ENCODE measurements at places on chromosomes 1 and 21. TPM values are rescaled to one million over a fixed set of nuclear protein-coding genes. Genes with fewer than 3 reads are reported as not detected.

TMEM79 gene
- 0.86 TPM for total RNA-seq

GRCh38 chr1:41862384-41863221 lies 56.1 kb downstream of the HIVEP3 start:
- no peak for DNase-seq

DNA sequence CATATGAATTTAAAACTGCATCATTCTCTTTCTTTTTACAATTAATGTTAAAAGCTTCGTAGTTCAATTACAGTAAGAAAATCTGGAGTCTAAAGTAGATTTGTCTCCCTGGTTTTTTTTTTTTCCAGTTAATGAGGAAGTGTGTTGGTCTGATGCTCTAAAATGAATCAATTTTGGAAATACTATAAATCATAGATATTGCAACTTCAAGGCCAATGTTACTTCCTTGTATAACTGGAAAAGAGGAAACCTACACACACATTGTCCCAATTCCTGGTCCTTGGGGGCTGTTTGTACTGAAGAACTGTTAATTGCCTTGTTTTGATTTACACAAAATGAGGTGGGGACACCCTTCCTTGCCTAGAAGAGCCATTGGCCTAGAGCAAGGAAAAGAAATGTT lies 107.2 kb downstream of the RGS2 start:
- DNase-seq, result no peak

DNA sequence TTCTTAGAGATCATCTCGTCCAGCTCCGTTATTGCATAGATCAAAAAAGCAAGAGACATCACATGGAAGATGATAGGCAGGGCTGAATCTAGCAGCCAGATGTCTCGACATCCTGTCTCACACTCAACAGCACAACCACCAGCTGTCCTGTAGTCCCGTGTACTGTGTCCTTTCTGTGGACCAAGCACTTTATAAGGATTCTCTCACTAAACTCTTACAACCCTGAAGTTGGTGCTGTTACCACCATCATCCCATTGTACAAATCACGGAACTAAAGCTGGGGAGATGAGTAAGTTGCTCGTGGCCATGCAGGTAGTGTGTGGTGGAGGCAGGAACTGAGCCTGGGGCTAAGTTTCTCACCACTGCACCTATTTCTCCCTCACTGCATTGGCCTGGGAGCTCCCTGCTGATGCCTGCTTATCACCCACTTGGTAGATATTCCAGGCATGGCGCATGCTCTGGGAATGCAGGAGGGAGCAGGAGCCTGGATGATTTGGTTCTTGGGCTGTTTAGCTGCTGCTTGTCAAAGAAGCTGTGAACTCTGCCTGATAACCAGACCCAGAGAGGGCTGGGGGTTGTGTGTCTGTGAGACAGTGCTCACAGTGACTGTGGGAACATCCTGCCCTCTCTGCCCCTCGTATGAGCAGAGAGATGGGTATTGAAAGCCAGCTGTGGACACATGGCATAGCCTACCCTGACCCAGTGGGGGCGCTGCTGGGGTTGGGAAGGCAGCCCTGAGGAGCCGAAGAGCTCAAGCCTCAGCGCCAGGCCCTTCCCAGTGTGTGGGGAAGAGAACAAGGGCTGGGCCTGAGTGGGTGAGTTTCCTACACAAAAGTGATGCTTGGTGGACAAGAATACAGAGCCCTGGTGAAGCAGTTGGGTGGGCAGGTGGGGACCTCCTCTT lies 13.6 kb downstream of the PPFIA4 start:
- DNase-seq, result no peak

DNA sequence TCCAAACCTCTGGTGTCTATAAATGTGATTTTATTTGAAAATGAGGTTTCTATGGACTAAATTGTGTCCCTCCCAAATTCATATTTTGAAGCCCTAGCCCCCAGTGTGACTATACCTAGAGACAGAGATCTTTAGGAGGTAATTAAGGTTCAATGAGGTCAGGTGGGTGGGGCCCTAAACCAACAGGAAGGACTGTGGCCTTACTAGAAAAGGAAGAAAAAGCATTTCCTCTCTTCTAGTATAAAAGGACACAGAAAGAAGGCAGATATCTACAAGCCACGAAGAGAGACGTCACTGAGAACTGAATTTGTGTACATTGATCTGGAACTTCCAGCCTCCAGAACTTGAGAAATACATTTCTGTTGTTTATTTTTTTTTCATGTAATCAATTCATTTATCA lies 123.1 kb upstream of the RUNX1 start:
- DNase-seq, result no peak

DNA sequence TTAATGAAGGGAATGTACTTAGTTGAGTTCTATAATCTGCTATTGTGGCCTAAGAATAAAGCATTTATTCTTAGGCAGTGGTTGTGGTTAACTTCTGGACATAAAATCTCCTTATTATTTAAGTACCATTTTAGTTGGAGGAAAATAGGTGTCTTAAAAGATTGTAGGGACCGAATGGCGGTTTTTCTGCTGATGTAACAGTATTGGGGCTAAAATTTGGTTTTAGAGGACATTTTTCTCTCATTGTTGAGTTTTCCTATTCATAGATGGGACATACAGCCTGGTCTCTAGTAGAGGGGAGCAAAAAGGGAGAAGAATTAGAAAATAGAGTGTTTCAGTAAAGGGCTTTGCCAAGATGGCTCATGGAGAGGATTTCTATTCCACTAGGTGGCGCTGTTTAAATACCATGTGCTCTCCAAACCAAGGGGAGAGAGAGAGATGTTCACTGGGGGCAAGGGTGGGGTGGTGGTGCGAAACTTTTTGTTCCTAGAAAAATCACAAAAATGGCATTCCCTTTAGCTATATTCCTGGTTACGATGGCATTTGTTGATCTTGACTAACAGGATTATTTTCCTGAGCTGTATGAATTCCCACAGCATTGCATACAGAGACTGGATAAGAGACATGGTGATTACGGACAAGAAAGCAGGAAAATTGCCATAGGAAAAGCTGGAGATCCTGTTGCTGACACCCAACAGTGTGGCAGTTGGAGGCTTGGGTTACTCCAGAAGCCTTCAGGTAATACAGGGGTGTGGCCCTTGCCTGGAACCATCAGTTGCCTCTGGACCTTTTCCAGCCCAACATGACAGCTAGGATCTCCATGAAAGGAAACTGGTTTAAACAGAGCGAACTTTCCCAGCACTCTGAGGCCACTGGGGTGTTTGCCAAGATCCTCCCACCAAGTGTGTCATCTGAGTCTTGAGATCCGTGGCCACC lies 18.2 kb upstream of the FCGR2A start:
- peak; percentile 17 for DNase-seq

HAPLN2 gene
- not detected for total RNA-seq
